ENCODE measurements at places on chromosomes 16 and 17.

GRCh38 chr16:12255473-12255872 lies 278.9 kb downstream of the SNX29 start:
- no peak for DNase-seq

DNA sequence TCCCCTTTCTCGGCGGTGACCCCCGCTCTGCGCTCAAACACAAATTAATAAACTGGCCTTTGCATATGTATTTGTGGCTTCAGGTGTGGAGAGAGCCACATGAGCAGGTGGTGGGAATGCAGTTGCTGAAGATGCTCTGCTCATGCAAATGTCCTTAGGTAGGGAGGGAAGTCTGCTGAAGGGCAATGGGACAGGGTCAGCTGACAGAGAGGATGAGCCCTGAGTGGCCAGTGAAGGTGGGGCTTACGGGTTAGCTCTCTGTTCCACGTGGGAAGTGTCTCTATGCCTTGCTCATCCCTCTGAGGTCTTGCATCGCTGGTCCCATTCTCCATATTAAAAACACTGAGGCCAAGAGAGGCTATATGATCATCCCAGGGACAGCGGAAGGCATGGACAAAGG lies 74.2 kb upstream of the CCL1 start:
- DNase-seq = no peak

- DNase-seq = peak; percentile 30
Observed at GRCh38 chr17:38702916-38703741, 1.9 kb upstream of the MLLT6 start.

GRCh38 chr17:58557981-58558380 lies 43.5 kb upstream of the MTMR4 start:
- DNase-seq = no peak

- DNase-seq = no peak
Observed at GRCh38 chr17:45931677-45932076, 37.3 kb downstream of the MAPT start.
